Activated CD8-positive, alpha-beta memory T cell treated with anti-CD3 and anti-CD28 coated beads for 48 hours (primary cell): ENCODE measurements at places on chromosomes 2 and 18.

- peak; percentile 41 for DNase-seq
Observed at GRCh38 chr18:51153659-51154371, 43.7 kb downstream of the MEX3C start.

DNA sequence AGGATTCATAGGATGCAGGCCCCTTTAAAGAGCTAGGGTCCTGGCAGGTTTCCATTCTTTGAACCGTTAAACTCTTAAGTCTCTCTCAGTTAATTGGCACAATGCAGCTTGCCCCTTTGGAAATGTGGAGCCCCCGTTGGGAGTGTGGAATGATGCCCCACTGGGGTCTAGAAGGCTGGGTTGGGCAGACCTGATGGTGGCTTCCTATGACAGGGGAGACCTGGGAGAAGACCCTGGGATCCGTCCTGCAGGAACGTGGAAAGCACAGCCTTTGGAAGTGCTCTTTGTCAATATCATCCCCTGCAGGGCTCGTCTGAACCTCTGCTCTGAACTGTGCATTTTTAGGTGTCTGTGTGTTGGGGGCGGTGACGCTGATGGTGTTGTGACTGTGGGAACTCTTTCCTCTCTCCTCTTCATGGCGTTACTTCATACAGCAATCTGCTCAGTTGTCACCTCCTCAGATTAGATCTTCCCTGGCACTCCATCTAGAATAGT is 190.6 kb downstream of the MYCN start:
- no peak for DNase-seq

DNA sequence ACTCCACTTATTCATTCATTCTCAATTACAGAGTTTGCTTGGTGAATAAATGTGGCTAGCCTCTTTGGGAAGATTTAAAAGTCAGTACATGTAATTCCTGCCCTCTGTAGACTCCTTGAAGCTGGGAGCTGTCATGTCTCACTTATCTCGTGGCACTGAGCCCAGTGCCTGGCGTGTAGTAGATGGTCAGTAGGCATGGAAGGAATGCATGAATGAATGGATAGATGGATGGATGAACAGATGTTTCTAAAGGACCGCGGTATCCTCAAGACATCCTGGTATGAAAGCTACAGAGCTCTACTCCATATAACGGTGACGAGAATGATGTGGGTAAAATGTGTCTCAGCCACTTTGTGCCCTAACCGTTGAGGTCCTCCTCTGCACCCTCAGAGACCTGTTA is 83.0 kb downstream of the MARCO start:
- DNase-seq, result no peak

GRCh38 chr2:174344716-174345461 is 10.1 kb downstream of the SP9 start:
- no peak for DNase-seq

- DNase-seq, result no peak
Observed at GRCh38 chr2:198638577-198638976, 819.2 kb downstream of the SATB2 start.

DNA sequence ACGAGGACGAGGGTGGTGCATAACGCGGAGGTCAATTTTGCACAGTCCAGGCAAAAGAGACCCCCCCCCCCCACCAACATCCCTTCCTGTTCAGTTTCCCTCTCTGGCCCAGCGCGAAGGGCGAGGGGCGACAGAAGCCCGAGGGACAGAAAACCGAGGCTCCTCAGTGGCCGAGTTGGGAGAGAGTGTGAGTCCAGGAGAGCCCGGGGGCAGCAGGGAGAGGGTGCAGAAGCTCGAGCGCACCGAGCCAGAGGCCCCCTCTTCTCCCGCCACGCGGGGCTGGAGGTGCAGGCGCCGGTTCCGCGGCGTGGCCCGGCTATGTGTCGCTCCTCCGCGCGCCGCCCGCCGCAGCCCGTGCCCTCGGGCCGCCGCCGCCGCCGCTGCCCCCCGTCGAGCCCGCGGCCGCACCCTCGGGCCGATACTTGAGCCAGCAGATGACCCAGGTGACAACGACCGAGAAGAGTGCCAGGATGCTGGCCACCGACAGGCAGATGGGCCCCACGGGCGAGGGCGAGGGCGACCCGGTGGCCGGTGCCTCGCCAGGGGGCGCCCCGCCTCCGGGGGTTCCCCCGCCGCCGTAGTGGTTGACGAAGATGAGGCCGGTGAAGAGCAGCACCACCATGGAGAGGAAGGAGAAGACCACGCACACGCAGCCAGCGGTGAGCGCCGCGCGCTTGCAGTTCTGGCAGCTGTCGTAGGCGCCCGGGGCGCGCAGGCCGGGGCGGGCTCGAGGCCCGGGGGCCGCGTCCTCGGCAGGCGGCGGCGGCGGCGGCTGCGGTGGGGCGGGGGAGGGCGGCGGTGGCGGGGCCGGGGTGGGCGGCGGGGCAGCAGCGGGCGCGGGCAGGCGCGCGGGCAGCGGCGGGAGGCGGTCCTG is 20.2 kb upstream of the PAX3 start:
- DNase-seq, result no peak

- no peak for DNase-seq
Observed at GRCh38 chr18:2920546-2921343, 73.9 kb downstream of the EMILIN2 start.

- no peak for DNase-seq
Observed at GRCh38 chr2:152395572-152395971, 60.6 kb downstream of the FMNL2 start.

GRCh38 chr2:199279146-199279545 is 178.6 kb downstream of the SATB2 start:
- DNase-seq, result no peak

- no peak for DNase-seq
Observed at GRCh38 chr18:23230686-23231085, 95.4 kb downstream of the CABLES1 start.

DNA sequence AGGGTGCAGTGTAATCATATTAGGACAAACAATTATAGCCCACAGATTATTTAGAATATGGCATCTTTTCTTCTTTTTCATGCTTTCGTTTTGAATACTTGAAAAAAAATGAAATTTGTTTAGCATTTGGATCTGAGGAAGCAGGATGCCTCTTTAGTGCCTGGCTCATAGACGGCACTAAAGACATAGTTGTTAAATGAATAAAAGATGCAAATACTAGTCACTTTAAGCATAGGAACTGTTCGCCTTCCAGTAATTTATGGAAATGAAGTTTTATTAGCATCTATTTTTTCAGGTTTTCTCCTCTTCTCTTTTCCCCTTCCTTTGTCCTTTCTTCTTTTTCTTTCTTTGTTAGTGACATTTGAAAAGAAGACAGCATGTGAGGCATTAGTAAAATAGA is 80.4 kb downstream of the CHST9 start:
- DNase-seq, result no peak

DNA sequence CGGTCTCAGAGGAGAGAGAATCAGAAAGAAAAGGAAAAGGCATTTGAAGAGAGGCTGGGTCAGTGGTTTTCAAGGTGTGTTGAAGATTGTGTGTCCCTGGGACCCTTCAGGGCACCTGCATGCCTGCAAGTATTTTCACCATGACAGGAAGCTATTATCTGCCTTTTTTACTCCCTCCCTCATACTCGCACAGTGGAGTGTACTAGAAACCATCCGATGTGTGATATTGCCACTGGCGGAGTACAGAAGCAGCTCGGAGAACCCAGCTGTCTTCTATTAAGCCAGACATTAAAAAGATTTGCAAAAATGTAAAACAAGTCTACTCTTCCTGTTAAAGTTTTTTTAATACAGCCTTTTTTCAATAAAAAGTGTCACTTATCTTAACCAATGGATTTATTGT is 33.7 kb upstream of the RFX8 start:
- no peak for DNase-seq

DNA sequence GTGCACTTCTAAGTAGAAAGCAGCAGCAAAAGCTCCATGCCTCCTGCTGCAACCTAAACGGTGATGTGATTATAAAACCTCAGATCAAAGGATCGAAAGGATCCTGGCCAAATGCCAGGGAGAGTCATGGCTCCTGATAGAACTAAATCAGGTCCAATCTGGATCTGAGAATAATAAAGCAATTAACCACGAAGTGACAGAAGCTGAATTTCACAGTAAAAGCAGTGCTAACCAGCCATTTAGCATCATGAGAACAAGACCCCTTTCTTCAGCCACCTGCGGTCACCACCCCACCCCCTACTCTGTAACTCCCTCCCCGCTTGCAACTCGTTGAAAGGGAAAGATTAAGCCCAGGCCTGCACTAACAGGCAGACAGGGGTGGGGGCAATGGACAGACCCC is 748.7 kb downstream of the BCL11A start:
- DNase-seq, result no peak

DNA sequence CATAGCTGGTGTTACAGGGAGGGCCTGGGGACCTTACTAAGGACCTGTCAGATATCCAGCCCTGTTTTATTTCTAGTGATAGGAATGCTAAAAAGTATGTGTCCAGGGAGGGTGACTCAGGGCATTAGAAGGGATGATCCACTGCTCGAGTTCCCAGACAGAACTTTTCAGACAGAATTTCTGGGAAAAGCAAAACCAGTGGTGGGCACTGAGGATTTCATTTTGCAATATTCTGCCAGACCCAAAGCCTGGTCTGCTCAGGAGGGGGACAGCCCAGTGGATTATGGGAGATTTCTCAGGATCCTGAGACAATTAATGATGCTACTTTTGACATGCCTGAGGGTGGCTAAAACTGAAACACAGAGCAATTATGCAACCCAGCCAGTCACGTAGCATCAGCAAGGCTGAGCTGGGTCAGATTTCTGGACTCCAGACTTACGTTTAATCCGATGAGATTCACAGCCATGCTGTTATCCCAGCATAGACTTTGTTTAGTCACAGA is 4.7 kb upstream of the KCNE4 start:
- no peak for DNase-seq

GRCh38 chr18:22088029-22088428 is 81.4 kb upstream of the GATA6 start:
- DNase-seq, result no peak

GRCh38 chr18:48809365-48809764 is 141.4 kb downstream of the SMAD7 start:
- no peak for DNase-seq

DNA sequence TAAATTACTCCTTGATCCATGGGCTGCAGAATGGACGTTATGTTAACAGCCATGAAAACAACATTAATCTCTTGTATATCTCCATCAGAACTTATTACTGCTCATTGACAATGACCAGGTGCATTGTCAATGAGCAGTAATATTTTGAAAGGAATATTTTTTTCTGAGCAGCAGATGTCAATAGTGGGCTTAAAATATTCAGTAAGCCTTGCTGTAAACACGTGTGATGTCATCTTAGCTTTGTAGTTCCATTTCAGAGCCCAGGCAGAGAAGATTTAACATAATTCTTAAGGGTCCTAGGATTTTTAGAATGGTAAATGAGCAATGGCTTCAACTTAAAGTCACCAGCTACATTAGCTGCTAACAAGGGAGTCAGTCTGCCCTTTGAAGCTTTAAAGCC is 26.6 kb downstream of the CFAP210 start:
- no peak for DNase-seq

- no peak for DNase-seq
Observed at GRCh38 chr18:57430079-57431001, 4.8 kb upstream of the ONECUT2 start.

GRCh38 chr18:62754026-62754425 is 38.7 kb downstream of the PHLPP1 start:
- no peak for DNase-seq

- DNase-seq, result no peak
Observed at GRCh38 chr2:95059656-95060370, 34.3 kb downstream of the MAL start.

DNA sequence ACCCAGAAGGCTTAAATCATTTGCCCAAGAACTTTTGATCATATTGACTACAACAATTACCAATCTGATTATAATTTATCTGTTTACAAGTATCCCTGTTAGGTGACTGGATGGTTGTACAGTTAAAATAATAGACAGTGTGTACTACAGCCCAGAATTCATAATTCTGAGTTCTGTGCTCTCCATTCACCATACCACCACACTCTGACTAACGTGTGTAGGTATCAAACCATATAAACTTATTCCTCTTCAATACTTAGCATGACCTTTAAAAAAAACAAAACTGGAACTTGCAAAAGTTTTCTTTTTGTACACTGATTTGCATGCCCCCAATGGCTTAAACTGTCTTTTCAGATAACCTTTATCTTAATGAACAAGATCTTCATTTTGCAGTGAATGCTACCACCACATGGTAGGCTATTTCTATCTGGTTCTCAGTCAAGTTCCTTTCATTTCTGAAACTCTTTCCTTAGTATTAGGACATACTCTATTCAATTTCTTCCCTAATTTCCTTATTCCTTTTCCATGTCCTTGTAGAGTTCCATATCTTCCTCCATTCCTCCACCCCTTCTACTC is 50.9 kb downstream of the SOS1 start:
- no peak for DNase-seq

DNA sequence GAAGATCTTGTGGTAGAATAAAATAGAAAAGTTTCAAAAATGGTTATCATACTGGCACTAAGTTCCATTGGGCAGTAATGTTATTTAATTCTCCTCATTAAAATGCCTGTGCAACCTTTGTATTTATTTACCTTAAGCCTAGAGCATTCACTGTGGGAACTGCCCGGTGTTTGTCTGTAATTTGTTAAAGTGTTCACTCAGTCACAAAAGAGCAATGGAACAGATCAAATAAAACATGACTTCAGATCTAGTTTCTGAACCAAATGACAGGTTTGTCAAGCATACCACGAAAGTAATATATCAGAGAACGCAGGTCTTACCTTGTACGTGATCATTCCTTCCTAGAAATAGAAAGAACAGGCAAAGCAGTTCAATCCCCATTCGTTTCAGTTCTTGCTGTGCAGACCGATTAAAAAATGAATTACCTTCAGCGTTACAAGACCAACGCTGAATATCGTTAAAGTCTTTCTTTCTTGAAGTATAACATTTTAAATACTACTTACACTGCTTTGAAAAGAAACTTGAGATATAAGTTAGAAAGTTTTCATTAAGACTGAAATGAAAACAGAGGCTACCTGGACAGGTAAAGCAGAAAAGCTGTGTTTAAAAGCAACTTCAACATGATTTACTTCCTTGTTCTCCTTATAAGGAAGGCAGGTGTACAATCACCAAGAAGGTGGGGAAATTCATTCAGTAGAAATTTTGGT is at the start of gene ITGB6:
TSS of gene ITGB6 (minus strand) at position 590 of the 707 bp plus-strand sequence. CDS start at position 381, 209 bp downstream.
- no peak for DNase-seq

DNA sequence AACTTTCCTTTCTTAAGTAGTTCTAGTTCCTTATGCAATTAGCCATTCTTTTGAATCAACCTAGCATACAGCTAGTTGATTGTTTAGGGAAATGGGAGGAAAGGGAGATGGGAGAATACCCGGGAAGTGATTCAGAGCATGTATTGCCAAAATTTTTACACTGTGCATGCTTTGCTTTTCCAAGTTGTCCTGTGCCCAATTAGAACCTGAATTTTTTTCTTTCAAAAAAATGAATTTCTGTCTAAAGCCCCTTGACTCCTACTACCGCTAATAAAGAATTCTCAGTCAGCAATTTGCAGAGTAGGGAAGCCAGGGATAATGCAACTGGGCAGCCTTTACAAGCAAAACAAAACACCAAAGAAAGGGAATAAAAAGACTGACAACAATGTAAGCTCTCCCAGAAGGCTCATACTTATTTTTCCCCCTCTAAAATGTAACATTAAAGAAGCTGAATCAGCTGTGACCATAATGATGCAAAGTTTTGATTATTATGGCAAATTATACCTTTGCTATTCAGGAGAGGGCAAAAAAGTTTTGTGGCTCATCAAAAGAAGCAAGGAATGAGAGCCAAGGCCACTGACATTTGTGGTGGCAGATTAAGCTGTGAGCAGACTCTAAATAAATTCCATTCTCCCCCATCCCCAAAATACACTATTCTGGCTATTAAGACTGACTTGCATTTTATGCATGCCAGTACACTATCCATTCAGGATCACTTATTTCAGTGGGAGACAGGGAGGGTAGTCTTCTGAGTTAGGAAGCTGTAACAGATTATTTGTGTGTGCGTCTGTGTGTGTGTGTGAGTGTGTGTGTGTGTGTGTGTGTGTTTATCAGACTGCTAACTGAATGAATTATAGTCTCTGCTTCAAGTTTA is 174.3 kb downstream of the ERBB4 start:
- no peak for DNase-seq
